RWPE2 (cell line): ENCODE measurements at places on chromosomes 6 and 20.

DNA sequence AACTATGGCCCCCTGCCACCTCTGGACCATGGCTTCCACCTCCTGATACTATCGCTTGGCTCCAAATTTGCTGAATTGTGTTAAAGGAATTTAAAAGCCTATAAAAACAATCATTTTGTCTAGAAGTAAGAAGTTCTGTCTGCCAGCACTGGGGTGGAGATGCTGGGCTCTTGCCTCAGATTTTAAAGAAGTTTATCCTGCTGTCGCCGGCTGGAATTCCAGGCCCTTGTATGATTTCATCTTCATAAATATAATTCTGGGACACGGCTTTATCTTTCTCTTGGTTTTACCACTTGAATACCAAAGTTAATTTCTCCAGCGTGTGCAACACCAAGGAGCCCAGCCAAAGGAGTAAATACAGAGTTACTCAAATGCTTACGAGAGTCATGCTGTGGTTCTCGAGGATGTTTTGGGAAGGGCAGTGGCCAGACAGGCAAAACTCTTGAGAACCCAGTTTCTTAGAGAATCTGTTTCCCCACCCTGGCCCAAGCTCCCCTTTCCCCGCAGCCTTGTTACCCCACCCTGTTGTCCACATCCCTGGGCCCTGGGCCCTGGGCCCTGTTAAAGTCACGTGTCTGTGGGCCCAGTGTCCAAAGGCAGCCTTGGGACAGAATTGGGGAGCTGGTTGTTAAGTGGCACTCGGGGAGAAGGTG, 31.9 kb downstream of the C6orf89 start:
- H3K27me3 ChIP-seq: no peaks in the 10 kb centered on the region
- H3K27ac ChIP-seq: no peak overlapping the region
- peaks cover 46% of the 10 kb centered on the region for H3K36me3 ChIP-seq
- peaks cover 14% of the 10 kb centered on the region for H3K4me1 ChIP-seq

DNA sequence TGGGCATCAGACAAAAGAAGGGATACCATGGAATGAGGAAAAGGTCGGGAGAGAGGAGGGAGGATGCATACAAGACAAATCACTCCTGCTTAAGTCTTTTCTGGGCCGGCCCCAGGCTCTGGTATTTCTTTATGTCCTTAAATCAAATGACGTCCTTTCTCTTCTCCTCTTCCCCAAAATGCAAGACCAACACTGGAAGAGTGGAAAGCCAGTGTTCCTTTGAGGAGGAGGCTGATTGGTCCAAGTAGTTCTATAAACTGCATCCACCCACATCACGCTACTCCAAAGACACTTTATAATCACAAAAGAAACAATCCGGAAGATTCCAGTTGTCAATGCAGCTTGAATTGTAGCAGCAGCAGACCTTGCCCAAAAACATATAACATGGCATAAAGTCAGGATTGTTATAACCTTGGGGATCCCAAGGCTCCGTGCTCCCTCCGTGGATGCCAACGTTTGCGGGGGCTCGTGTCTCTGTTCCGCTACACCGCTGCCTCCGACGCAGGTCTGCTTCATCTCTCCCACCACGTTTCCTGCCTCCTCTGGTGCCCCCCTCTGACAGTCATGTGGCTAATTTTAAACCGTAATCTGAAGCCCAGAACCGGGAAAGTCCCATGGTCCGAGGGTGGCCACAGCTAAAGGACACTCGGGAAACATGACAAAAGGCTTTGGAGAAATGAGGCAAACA, 47.1 kb downstream of the MCUR1 start:
- no peak overlapping the region for H3K4me3 ChIP-seq
- DNase-seq: no peak
- no peaks in the 10 kb centered on the region for H3K36me3 ChIP-seq
- no peak overlapping the region for H3K27ac ChIP-seq
- H3K27me3 ChIP-seq: no peaks in the 10 kb centered on the region
- H3K4me1 ChIP-seq: peaks cover 9% of the 10 kb centered on the region

- DNase-seq: no peak
- H3K36me3 ChIP-seq: no peaks in the 10 kb centered on the region
Measured at GRCh38 chr20:17431621-17432364, 99.4 kb downstream of the BFSP1 start.

- no peak for DNase-seq
- no peak overlapping the region for H3K27ac ChIP-seq
- no peaks in the 10 kb centered on the region for H3K4me1 ChIP-seq
- no peaks in the 10 kb centered on the region for H3K36me3 ChIP-seq
- H3K4me3 ChIP-seq: no peak overlapping the region
- peaks cover 14% of the 10 kb centered on the region for H3K27me3 ChIP-seq
Measured at GRCh38 chr6:166078294-166078693, 89.4 kb downstream of the TBXT start.

DNA sequence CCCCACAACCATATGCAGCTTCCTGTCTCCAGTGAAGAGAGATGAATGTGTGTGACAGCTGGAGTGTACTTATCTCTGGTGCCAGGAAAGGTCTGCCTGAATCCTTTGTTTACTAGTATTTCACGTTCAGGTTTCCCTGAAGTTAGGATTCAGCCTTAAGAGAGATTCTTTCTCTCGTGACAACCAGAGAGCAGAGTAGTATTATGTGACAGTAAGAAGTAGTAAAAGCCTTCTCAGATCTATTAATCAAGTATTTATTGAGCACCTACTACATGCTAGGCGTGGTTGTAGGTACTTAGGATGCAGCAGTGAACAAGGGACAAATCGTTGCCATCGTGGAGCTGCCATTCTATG, 949 bp downstream of the KIFC1 start:
- peak overlapping the region; percentile 67 for H3K27ac ChIP-seq
- H3K27me3 ChIP-seq: no peaks in the 10 kb centered on the region
- DNase-seq: no peak
- H3K4me3 ChIP-seq: peak overlapping the region; percentile 64
- H3K4me1 ChIP-seq: peaks cover 13% of the 10 kb centered on the region
